ENCODE measurements at places on chromosomes 4 and X. TPM values are rescaled to one million over a fixed set of nuclear protein-coding genes. Genes with fewer than 3 reads are reported as not detected.

The CT45A10 gene
- not detected for total RNA-seq

- no peak for DNase-seq
These were observed 231.2 kb downstream of the FRAS1 start for GRCh38 chr4:78288327-78288726.

The SPACA5 gene
- total RNA-seq, result not detected

The F8A2 gene
- total RNA-seq, result not detected

The MYOZ2 gene
- not detected for total RNA-seq

DNA sequence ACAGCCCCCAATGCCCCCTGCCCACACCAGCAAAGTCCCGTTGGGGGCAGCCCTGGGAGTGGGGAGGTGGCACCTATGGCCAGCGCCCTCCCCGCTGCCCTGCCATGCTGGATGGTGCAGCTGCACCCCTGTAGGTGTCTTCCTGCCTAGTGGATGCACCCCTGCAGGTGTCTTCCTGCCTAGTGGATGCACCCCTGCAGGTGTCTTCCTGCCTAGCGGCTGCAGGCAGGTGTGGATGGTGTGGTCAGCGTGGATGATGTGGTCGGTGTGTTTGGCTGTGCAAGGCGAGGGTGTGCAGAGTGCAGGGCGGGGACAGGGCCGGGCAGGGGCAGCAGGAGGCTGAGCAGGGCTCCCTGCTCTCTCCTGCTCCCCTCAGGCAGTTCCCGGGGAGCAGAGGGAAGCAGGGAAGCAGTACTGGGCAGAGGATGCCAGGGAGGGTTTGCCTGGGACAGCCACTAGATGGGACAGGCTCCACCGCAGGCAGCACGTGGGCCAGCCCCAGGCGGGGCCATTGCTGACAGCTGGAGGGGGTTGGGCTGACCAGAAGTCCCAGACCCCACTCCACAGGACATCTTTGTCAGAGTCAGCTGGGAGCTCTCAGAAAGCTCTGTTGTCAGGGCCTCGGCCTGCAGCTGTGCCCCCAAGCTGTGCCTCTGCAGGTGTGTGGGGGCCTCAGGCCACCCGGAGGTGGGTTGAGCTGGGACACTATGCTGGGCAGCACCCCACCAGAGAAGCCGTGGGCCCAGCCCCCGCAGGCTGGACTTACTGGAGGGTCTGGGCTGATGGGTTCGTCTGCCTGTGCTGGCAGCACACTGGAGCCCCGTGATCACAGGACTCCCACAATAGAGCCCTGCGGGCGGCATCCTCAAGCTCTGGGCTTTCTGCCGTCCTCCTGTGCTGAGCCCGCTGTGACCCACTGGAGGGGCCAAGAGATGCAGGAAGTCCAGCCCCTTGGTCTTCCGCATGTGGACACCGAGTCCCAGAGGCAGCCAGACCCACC, 23.7 kb downstream of the DOK7 start:
- DNase-seq, result no peak

The DCAF12L2 gene
- total RNA-seq, result not detected

- no peak for DNase-seq
These were observed 1.9 kb downstream of the RAB9A start for GRCh38 chrX:13690836-13691235.

DNA sequence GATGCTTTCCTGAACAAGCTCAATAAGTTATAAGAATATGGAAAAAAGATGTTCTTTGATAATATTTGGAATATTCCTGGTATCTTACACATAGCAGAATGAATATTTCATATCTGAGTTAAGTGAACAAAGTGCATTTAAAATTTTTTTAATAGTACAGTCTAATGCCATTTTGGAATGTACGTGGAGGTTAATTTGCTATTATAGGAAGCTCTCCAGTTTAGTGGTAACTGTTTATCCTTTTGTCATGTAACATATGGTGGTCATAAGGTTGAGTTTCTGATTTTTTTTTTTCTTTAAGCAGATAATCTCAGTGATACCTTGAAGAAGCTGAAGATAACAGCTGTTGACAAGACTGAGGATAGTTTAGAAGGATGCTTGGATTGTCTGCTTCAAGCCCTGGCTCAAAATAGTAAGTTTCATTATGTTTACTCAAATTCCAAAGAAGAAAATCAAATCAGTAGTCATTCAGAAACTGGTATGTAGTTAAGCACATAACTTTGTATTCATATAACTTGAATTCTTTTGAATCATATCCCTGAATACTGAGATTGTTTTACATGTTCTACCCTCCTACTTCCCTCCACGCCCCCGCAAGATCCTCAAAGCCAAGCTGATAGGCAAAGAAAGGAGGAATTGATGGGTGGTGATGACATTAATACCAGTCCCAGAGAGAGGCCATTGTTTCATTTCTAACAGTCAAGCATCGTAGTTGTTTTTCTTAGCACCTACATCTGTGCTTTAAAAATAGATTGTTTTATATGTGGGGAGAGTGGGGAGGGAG, 32.1 kb downstream of the RAP1GDS1 start:
- no peak for DNase-seq

DNA sequence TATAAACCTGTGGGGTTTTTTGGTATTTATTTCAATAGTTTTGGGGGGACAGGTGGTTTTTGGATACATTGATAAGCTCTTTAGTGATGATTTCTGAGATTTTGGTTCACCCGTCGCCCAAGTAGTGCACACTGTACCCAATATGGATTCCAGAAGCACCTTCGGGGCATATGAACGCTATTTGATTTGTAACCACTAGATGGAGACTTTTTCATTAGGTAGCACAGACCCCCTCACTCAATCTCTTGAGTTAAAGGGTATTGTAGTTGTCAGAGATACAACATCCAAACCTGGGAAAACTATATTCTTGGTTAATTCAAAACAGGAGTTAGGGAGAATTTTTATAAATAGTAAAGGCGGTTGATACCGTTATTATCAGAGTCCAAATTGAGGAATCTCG, 79.8 kb downstream of the SPANXN3 start:
- no peak for DNase-seq

The SHROOM4 gene
- not detected for total RNA-seq

DNA sequence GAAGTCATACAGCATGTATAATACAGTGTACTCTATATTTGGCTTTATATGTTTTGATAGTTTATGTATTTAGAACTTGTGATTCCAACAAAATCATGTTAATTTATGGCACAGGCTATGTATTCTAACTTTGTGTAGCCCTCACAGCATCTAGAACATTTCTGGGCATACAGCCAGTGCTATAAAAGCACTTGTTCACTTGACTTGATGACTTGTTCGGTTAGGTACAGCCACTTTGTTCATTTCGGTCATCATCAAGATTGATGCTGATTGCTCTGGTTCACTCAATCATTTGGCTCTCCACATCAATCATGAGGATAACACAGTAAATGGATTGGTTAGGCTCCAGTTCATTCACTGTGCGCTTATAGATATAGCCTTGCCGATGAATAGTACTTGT, 97.6 kb upstream of the IRS4 start:
- DNase-seq, result no peak

Measured in activated naive CD4-positive, alpha-beta T cell treated with anti-CD3 and anti-CD28 coated beads, Interleukin-2, amount 50 U/mL, for 72 hours (primary cell).